ENCODE measurements at places on chromosomes 11 and 22. TPM values are rescaled to one million over a fixed set of nuclear protein-coding genes. Genes with fewer than 3 reads are reported as not detected.
A peak's percentile ranks its signal among the peaks of the same experiment; 100 is the strongest.

Gene TMPRSS5
- total RNA-seq = 0.19 TPM

Gene LRFN4
- 37.9 TPM for total RNA-seq

Gene TLCD5
- 7.2 TPM for total RNA-seq

Gene MYOD1
- total RNA-seq = not detected

Gene SLC22A9
- not detected for total RNA-seq

Gene SMTNL1
- total RNA-seq = not detected

Gene XNDC1N
- total RNA-seq = 8.3 TPM

Gene TP53AIP1
- not detected for total RNA-seq

Gene MPZL2
- 31.9 TPM for total RNA-seq

Gene MAP6
- total RNA-seq = 1.5 TPM

Gene PATE4
- not detected for total RNA-seq

GRCh38 chr11:90510839-90511238 lies 288.0 kb upstream of the CHORDC1 start:
- no peak for DNase-seq

DNA sequence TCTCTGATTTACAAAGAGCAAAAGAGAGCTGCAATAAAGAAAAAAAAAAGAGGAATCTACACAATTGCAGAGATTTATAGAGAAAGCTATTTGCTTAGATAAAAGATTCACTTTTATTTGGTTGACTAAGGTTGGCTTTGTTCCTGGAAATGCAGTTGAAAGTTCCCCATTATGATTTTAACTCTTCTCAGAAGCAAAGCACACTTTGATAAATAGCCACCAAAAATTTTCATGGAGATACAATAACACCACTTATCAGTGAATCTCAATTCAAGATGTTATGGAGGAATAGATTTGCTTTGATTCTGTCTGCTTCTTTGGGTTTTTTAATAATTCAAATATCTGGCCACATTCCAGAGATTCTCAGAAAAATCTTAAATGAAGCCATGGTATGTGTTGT lies 88.5 kb upstream of the ANO3 start:
- no peak for DNase-seq

DNA sequence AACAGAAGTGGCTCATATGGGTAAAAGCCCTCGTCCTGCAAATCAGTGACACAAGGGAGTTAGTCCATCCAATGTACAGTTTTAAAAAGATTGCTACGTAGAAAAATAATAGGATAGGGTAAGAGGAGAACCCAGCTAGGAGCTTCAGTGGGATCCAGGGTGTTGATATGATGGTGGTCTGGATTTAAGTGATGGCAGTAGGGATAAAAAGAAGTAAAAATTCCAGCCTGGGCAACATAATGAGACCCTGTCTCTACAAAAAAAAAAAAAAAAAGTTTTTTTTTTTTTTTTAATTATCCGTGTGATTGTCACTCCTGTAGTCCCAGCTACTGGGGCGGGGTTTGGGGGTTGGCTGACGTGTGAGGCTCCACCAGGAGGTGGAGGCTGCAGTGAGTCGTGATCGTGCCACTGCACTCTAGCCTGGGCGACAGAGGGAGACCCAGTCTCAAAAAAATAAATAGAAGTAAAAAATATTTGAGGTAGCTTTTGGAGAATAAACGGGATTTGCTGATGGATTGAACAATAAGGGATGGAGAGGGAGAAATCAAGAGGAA lies 7.0 kb upstream of the L3MBTL2 start:
- no peak for DNase-seq

GRCh38 chr11:93288079-93288478 lies 42.5 kb upstream of the DEUP1 start:
- no peak for DNase-seq

DNA sequence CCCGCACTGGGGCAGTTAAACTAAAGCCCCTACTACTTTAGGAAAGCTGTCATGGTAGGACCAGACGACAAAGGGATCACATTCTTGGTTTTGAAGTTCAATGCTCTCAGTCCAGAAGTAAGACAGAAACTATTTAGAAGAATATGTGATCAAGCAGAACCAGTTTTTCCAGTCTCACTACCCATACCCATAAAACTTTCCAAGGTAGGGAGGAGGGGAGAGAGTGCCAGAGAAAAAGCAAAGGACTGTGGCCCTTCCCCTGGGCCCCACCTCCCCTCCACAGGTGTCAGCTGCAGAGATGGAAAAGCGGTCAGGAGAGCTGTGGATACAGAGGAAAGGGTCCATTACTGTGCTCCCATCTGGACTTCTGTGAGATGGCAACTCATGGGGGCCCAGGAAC lies 587.1 kb downstream of the SOX6 start:
- no peak for DNase-seq

DNA sequence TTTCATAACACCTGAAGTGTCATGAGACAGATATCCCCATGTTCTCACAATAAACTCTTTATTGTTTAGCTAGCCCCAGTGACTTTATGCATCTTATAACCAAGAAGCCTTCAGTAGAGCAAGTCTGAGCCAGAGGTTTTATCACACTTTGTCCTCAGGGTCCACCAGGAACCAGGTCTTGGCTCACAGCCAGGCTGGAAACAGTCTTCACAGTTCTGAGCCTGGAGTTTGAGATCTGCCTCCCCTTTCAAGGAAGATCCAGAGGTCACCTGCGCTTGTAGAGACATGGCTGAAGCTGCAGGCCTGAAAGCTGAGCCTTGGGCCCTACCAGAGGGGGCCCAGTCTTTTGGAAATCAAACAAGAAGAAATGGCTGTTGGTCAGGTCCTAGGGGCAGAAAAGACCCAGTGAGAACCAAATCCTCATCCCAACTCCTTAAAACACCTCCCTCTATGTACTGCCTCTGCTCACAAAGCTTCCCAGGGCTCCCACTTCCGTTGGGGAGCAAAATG lies 3.5 kb downstream of the RRP8 start:
- no peak for DNase-seq

DNA sequence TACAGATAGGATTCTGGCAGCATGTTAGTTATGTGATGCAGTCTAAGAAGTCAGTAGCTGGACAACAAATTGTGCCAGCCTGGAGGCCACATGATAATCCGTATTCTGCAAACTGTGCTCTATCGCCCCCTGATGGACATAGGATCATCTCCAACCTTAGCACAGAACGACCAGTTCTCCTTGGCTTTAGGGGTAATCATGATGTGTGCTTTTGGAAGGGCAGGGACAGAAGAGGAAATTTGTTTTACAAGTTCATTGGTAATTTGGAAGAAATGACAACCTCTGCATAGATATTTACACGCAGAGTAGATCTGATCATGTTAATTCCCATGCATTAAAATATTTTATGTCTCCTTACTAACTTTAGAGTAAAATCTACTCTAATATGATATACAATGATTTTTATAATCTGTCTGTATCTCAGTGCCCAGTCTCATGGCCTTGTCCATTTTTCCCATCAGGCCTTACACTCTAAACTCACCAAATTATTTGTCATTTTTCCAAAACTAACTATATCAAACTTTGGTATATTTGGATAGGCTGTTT lies 12.1 kb downstream of the OR10D3 start:
- DNase-seq = peak; percentile 60

GRCh38 chr22:28923826-28924732 lies 40.7 kb downstream of the ZNRF3 start:
- DNase-seq = no peak

DNA sequence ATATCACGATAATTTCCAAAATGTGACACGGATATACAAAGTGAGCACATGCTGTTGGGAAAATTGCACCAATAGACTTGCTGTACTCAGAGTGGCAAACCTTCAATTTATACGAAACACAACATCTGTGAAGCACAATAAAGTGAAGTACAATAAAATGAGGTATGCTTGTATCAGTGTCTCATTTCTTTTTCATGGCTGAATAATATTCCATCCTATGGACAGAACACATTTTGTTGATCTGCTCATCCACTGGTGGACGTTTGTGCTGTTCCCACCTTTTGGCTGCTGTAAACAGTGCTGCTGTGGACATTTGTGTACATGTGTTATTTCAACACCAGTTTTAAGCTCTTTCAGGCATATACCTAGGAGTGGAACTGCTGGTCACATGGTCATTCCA lies 78.7 kb upstream of the CCND1 start:
- no peak for DNase-seq

GRCh38 chr11:69252490-69252837 lies 41.5 kb upstream of the MYEOV start:
- DNase-seq = no peak

GRCh38 chr11:38460429-38460828 lies 1862.4 kb upstream of the RAG2 start:
- DNase-seq = no peak

DNA sequence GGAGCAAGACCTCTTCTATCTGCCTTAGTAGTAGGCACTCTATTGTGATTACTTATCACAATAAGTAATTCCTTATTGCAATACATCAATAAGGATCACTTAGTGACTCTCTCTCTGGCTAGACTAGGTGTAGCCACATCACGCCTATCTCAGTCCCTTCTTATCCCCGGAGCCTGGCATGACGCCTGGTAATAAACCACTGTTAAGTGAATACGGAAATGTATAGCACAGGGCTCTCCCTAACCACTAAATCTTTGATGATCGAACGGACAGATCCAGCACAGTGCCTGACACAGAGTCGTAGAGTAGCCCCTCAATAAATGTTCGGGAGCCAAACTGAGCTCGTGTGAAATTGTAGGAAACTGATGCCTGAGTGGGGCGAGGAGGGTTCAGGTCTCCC lies 143.3 kb downstream of the FBXO7 start:
- no peak for DNase-seq

- no peak for DNase-seq
Observed at GRCh38 chr11:100876815-100877520, 189.9 kb downstream of the ARHGAP42 start.

DNA sequence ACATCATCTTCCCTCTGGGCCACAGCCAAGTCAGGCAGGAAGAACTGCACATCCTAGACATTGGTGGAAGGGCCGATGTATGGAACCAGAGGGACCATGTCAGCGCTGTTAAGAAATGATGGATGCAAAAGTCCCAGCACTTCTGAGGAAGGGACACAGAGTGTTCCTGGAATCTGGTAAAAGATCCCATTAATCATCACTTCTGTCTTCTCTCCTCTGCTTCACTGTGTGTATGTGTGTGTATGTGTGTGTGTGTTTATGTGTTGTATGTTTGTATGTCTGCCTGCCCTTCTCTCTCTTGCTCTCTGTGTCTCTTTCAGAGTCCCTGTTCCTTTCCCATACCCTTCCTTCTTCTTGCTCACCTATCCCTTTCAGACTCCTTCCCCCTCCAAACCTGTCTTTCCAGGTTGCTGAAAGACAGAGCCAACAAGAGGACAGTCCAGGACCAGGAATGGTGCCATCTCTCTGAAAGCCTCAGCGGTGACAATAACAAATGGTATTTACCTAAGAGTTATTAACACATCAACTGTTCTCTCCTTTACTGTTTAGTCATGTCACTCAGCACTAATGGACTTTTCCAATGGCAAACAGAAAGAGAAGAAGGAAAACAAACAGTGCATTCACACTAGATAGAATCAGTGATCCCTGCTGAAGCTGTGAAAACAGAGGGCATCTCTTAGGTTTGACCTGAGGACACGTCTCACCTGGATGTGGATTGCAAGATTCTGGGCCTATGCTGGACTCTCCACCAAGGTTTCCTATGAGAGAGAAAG lies 47.1 kb downstream of the EHF start:
- DNase-seq = no peak

- DNase-seq = no peak
Observed at GRCh38 chr11:20049231-20049630, 111.0 kb downstream of the DBX1 start.

- no peak for DNase-seq
Observed at GRCh38 chr11:8000390-8000789, 13.3 kb downstream of the EIF3F start.

GRCh38 chr11:134835561-134835960 lies 423.5 kb upstream of the B3GAT1 start:
- DNase-seq = no peak

GRCh38 chr11:111439901-111440300 lies 60.8 kb upstream of the POU2AF1 start:
- no peak for DNase-seq

DNA sequence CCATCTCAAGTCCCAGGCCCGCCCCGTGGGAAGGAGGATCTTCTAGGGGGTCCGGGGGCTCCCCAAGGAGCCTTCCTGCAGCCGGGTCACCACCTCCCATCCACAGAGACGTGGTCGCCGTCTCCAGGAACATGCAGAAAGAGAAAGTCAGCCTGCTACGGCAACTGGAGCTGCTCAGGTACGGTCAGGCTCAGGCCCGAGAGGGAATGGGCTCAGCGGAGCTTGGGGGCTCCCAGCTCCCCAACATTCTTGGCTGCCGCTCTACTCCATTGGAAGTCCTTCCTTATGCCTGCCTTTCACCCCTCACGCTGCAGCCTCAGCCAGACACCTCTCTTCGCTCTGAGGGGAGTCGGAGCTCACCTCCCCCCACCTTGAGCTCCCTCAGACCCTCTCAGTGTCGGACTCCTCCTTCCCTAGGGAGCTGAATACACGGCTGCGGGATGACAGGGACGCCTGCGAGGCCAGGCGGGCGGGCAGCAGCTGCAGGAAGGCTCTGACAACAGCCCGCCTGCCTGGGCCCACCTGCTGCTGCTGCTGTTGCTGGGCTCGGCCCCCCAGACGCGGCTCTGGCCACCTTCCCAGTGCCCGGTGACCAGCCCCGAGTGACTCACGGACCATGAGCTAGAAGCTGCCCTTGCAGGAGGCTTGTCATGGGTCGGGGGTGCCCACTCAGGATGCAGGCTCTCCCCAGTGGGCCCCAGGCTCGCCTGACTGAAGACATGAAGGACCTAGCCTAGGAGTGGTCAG lies 1.5 kb upstream of the CD151 start:
- DNase-seq = no peak

- DNase-seq = no peak
Observed at GRCh38 chr22:40654522-40655167, 18.1 kb upstream of the MRTFA start.

GRCh38 chr11:134587345-134587744 lies 175.3 kb upstream of the B3GAT1 start:
- DNase-seq = no peak

DNA sequence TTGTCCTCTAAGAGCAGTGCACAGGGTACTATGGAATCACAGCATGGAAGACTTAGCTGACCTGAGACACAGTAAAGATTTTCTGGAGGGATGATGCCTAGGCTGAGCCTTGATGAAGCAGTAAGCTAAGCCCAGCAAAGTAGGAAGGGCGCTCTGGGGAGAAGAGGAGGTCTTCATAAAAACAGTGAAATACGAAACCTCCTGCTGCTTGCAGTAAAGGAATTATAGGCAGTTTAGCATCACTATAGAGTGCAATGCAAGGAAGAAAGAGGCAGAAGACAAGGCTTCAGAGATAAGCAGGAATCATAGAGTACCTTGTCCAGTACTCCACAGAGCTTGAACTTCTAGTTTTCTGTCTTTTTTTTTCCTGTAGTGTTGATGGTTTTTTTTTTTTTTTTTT lies 555.7 kb upstream of the CADM1 start:
- no peak for DNase-seq
